ENCODE measurements at places on chromosomes 6 and 20.

DNA sequence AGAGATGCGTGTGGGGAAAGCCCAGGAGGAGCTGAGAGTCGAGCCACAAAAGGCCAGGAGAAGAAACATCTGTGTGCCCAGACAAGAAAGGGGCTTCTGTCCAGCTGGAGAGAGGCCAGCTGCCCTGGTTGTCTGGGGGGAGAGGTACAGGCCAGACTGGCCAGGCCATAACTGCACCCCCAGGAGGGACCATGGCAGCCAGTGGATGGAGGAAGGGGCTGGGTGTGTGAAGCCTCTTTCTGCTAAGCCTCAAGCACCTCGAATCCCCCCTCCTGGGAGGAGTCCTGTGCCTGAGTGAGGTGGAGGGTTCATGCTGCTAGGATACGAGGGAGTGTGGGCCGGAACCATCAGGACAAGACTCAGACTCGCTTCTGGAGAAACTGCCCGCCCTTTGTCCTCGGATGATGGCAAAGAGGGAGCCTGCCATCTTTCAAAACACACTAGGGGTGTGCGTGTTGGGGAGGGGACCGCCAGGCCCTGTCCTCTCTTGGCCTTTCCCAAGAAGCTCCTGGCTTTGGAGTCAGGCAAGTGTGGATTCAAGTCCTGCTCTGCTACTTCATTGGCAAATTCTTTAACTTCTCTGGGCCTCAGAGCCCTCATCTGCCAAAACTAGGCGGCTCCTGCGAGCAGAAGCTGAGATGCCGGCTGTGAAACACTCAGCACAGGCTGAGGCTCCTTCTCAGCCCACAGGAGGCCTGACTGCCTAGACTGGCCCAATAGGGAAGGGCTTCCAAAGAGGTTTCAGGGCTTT, 90.3 kb downstream of the ASXL1 start:
- no peak for DNase-seq

- no peak for DNase-seq
These were observed 308.9 kb upstream of the JAG1 start for GRCh38 chr20:10982692-10983091.

- no peak for DNase-seq
These were observed 18.0 kb downstream of the SRSF3 start for GRCh38 chr6:36612101-36612625.

DNA sequence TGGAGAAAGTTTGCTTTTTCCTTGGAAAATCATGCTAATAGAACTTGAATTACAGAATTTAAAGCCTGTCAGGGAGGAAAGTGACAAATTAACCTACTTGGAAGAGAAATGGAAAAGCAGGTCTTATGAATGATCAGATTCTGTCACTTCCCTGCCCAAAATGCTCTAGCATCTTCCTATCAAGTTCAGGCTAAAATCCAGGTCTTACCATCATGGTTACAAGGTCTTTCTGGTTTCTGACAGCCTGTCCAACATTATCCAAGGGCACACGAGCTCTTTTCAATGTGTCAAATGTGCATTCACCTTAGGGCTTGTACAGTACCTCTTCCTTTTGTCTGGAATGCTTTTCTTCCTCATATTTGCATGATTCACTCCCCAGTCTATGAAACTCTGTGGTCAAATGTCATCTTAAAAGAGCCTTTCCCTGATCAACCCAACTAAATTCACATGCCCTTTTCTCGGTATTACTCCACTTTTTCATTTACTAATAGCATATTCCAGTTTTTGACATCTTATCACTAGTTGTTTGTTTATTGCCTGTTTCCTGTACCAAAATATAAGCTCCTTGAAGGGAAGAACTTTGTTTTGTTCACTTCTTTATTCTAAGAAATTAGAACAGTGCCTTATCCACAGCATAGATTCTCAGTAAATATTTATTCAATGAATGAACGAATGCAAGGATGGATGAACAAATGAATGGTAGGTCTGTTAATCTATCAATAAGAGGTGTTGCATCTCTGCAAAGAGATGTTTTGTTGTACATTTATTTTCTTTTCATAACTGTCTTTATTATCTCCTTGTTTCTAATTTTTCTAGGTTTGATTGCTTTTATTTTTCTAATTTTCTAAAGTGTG, 139.5 kb downstream of the BCAS1 start:
- DNase-seq = no peak

- no peak for DNase-seq
These were observed 98.8 kb downstream of the SASH1 start for GRCh38 chr6:148441454-148441911.

DNA sequence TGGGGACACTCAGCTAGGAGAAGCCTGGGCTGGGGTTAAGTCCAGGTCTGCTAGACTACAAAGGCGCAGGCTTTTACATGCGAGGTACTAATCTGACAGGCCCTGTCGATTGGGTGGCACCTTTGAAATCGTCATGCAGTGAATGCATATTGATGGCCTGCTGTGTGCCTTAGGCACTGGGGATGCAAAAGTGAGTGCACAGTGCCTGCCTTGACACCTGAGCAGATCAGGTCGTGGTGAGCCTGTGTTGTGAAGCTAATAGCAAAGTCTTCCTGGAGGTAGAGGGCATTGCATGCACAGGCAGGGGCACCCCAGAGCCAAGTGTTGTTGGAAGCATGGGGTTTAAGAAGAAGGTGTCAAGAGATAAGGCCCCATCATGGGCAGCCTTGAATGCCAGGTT, 16.9 kb downstream of the LRRC1 start:
- no peak for DNase-seq

GRCh38 chr6:17894191-17894590, 93.2 kb downstream of the KIF13A start:
- no peak for DNase-seq

- no peak for DNase-seq
These were observed 8.5 kb upstream of the COQ3 start for GRCh38 chr6:99402448-99402847.
